ENCODE measurements at places on chromosomes 13 and 19. TPM values are rescaled to one million over a fixed set of nuclear protein-coding genes. Genes with fewer than 3 reads are reported as not detected.

The DNAAF3 gene
- 5.4 TPM for total RNA-seq

The C19orf73 gene
- total RNA-seq: 1.8 TPM

The MYO1F gene
- total RNA-seq: 0.33 TPM

The IGFL3 gene
- not detected for total RNA-seq

The DNAJC15 gene
- 0.11 TPM for total RNA-seq

The CYP4F12 gene
- 2.3 TPM for total RNA-seq

The NLRP4 gene
- not detected for total RNA-seq

The ATP5F1D gene
- total RNA-seq: 168 TPM

The KCNC3 gene
- 0.78 TPM for total RNA-seq

The GPR12 gene
- total RNA-seq: not detected

The KIR3DL1 gene
- not detected for total RNA-seq

The ZBTB45 gene
- total RNA-seq: 18.5 TPM

The C5AR1 gene
- 2.3 TPM for total RNA-seq

The WASF3 gene
- total RNA-seq: 0.05 TPM

The LGALS7B gene
- not detected for total RNA-seq

The APLP1 gene
- total RNA-seq: 97.1 TPM

The DYRK1B gene
- total RNA-seq: 15.8 TPM

The LYPD5 gene
- total RNA-seq: 0.09 TPM

The FTL gene
- 18,830 TPM for total RNA-seq

The GRIK5 gene
- 1.0 TPM for total RNA-seq

The PSPN gene
- total RNA-seq: 0.69 TPM

The RAD23A gene
- 78.7 TPM for total RNA-seq
